ENCODE measurements at places on chromosomes 3 and 15.

DNA sequence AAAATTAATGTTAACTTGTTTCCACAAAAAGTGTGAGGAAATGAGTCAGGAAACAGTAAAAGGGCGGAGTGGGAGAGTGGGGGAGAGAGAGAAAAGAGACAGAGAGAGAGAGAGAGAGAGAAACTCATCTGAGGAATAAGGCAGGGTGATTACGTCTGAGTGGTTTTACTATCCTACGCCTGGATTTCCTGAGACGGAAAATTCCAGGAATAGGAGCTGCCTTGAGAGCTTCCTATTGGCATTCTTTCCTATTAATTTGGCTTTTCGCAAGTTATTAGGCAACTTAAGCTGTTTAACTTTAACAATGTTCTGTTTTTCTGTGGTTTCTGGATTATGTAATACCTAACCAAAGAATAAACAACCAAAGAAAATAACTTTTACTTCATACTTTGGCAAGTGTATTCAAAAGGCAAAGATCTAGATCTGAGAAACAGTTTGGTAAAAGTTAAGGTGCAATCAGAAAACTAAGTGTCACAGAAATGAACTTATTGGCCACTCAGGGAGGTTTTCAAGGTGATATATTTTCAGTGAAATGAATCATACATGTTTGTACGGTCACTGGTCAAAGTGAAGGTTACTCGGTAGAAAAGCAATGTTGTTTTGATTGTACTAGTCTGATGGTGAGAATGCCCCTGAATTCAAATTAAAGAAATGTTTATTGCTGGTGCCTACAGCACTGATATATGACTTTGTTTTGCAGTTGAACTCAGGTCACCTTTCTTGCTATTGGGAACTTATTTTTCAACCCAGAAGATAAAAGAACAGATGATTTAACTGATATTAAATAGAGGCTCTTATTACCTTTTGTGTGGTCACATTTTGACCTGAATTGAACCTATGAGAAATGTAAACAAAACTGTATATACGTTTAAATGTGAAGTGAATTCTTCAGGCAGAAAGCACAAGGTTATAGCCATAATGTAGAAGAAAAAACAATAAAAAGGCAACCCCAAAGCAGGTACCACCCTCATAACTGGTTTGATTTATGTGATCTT, 39.9 kb upstream of the TNFSF10 start:
- no peak for DNase-seq

- DNase-seq = peak; percentile 39
Observed at GRCh38 chr3:33064929-33065328, 32.0 kb downstream of the GLB1 start.

GRCh38 chr3:25056036-25056755, 371.9 kb upstream of the RARB start:
- DNase-seq = no peak

DNA sequence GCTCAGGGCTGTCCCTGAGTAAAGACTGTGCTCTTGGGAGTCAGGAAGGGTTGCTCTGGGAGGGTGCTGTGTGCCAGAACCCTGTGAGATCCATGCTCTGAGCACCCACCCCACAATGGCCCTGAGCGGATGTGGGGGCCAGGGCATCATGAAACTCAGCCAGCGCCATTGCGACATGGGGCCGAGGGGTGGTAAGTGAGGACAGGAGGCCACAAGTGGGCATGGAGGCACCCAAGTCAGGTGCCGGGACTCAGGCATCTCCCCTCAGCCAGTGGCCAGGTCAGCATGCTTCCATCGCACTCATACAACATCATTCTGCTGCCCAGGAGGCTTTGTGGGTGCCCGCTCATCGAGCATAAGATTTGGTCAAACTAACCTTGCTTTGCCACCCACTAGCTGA, 19.6 kb downstream of the ATP2B2 start:
- no peak for DNase-seq

- no peak for DNase-seq
Observed at GRCh38 chr3:24740326-24740725, 245.7 kb upstream of the THRB start.

DNA sequence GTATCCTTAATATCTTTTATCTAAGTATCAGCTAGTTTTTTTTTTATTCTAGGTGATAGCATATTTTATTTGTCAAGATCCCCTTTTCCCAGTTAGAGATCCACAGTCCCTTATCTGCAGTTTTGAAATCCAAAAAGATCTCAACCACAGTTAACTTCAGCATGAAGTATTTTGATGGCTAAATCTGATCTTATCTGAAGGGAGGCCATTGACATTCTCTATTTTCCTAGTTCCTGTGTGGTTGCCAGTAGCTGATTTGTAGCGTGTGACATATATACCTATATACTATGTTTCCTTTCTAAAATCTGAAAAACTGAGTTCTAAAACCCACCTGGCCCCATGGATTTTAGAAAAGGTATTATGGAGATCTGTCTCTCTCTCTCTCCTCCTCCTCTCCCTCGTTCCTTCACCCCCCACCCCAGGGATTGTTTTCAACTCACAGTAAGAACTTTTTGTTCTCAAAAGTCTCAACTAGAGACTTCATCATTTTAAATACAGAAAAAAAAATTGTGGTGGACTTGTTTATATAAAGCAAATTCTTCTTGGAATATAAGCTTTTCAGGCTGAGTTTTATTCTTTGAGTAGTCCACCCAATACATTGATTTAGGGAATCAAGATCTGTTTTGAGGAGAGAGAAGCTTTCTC, 12.3 kb downstream of the TCF12 start:
- DNase-seq = no peak
